Stimulated activated CD4-positive, alpha-beta T cell treated with anti-CD3 and anti-CD28 coated beads, Interleukin-2, amount 100 ng/mL, for 48 hours (primary cell): ENCODE measurements at places on chromosomes 3 and 15.

- DNase-seq = no peak
These were observed 120.7 kb downstream of the VGLL4 start for GRCh38 chr3:11522953-11523571.

GRCh38 chr3:116896116-116896515 is 186.5 kb downstream of the TUSC7 start:
- no peak for DNase-seq

DNA sequence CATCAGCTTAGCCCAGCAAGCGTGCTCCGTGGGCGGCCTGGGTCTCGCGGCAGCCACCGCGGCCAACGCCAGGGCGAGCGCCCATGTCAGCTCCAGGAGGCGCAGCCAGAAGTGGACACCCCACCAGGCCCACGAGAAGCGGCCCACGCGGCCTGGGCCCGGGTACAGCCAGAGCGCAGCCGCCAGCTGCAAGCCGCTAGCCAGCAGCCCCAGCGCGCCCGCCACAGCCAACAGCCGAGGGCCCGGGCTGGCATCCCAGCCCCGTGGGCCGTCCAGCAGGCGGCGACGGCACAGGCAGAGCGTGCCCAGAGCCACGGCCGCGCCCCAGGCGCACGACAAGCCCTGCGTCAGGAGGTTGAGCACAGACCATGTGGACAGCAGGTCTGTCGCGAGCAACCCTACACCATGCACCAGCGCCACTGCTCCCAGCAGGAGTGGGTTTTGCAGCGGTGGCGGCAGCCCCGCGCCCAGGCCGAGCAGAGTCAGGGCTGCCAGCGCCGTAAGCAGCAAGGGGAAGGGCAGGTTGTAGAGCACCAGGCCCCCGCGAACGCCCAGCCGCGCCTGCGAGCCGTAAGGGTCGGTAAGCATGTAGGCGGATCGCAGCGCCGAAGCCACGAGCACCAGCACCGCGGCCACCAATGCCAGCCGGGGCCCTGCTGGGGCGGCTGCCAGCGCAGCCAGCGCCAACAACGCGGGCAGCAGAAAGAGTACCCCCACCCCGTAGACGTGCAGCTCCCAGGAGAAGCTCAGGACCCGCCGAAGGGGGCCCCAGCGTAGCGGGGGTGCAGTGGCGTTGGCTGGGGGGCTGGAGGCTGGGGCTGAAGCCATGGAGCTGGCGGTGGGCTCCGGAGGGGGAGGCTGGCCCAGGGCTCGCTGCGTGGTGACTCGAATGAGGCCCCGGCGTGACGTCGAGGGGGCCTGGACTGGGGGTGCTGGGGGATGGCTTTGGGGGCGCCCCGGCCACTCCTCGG is 4.9 kb downstream of the PRRT3 start:
- no peak for DNase-seq

- DNase-seq = no peak
These were observed 4.5 kb downstream of the RNF168 start for GRCh38 chr3:196499061-196499460.

- DNase-seq = no peak
These were observed 44.2 kb upstream of the TIPARP start for GRCh38 chr3:156630081-156630772.

DNA sequence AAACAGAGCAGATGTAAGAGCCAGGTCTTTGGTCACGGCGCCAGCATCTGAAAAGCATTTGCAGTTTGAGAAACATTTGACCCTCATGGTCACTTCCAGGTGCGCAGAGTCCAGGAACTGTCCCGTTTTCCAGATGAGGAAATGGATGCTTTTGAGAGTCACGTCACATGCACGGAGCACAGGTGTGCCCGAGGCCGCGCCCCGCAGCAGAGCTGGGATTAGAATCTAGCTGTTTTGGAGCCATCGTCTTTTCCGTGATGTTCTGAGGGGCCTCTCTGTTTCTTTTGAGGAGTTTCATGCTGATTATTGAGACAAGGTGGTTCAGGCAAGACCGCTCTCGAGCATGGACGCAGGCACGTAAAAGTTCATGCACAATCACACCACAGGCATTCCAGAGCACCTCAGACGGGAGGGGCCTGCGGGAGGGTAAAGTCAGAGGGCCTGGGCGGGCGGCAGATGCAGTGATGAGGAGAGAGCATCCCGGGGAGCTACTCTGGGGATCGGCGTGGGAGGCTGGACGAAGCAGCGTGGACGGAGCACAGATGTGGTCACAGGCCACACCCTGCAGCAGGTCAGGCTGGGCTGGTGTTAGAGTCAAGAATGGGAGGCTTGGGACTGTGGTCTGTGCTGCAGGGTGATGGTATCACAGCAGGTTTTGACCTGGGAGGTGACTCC is 139.2 kb upstream of the MEF2A start:
- no peak for DNase-seq

DNA sequence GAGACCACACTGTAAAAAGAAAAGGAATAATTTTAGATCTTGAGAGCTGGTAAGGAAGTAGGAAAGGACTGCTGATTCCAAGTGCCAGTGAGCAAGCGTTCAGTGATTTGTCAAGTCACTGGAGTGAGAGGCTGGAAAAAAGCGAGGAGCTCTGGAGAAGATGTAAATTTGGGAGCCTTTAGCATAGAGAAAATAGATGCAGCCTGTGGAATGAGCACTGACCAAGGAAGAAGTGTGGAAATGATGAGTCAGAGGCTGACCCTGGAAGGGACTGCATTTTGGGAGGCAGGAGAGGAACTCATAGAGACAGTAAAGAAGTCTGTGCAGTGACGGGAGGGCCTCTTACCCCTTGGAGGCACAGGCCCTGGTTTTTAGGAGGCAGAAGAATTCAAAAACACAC is 17.1 kb upstream of the ABTB1 start:
- no peak for DNase-seq

DNA sequence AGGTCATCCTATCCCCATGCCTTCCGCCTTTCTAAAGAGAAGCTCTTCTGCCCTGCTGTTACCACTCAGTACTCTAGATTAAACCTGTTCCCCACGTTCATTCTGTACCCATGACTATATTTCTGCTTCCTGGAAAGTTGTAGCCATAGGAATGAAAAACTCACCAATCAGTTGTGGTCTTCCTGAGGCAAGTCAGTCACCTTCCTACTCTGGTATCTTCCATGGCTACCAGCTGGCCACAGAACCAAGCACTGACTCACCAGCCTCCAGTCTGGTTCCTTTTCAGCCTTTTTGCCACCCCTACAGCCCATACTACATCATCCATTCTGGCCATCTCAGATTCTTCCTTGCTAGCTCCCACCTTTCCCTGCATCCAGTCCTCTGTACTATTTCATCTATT is 46.4 kb downstream of the TMEM44 start:
- DNase-seq = no peak

DNA sequence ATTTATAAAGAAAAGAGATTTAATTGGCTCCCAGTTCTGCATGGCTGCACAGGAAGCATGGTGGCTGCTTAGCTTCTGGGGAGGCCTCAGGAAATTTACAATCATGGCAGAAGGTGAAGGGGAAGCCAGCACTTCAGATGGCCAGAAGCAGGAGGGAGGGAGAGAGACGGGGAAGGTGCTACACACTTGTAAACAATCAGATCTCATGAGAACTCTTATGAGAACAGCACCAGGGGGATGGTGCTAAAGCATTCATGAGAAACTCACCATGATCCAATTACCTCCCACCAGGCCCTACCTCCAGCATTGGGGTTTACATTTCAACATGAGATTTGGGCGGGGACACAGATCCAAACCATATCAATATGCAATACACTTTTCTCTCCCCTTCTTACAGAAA is 73.7 kb downstream of the ECT2 start:
- no peak for DNase-seq

DNA sequence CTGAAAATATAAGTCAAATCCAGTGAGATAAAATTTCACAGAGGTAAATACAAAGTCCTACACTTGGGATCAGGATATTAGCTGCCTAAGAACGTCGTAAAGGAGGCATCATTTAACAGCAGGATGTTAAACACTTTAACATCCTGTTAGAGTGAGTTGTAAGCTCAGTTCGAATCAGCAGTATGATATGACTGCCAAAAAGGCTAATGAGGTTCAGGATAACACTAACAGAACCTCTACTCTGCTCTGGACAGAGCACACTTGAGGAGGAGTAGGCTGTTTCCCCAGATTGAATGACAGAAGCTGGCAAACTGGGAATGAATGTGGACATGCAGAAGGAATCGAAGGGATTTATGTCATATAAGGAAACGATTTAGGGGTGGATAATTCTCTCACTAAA is 227.1 kb upstream of the CD96 start:
- no peak for DNase-seq

- no peak for DNase-seq
These were observed 25.9 kb upstream of the PLXNA1 start for GRCh38 chr3:126956866-126957650.

- no peak for DNase-seq
These were observed 123.0 kb downstream of the GBE1 start for GRCh38 chr3:81638480-81638879.

DNA sequence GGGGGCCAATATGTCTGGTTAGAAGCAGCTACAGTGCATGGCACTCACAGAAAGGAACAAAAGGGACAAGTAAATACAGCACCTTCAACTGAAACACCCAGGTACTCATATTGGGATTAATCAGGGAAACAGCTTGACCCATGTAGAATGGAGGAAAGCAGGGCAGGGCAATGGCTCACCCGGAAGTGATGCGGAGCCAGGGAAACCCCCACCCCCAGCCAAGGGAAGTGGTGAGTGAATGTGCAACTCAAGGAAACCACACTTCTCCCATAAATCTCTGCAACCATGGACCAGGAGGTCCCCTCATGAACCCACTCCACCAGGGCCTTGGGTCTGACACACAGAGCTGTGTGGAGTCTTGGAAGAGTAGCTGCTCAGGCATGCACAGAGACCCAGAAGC is 117.1 kb downstream of the MTHFS start:
- DNase-seq = no peak

GRCh38 chr3:101643009-101643844 is 33.7 kb downstream of the ZBTB11 start:
- no peak for DNase-seq

DNA sequence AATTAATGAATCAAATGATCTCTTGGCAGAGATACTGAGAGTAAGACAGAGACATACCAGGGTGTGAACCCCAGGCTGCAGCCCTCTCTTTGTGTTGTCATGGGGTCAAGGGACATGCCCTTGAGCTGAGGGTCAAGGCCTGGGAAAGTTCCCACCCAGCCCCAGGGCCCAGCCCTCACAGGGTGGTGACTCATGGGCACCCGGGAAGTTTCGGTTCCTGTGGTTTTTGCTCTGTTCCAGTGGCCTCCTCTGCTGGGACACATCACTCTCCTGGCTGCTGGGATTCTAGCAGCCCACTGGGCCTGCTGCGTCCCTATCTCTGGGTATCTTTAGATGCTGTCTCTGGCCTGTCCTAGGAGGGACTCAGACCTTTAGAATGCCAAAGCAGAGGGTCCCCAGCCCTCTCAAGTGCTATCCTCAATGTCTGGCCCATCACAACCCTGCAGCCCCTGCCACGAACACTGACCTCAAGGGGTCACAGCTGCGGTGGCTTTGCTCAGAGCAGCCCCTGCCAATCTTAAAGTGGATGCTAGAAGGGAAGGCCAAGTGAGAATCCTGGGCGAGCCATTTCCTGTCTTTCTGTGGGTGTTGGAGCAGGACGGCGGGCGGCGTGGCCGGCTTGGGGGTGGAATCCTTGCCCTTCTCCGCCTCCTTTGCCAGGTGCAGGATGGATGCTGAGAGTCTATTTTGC is 148.4 kb upstream of the TLE3 start:
- no peak for DNase-seq

DNA sequence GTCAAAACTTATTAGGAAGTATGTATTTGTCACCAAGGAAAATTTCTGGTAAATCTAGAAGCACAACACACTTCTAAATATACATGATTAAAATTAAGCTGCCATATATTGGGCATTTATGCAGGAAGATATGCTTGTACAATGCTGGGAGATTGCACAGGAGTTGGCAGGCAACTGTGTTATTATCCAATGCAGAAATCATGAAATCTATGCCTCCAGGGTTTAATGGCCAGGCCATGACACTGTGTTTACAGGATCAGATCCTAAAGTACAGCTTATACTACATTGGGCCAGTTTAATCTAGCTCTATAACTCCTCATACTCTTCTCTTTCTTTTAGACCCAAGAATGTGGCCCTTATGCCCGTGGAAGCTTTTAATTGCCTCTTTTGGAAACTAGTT is 391.4 kb upstream of the DPH6 start:
- no peak for DNase-seq

DNA sequence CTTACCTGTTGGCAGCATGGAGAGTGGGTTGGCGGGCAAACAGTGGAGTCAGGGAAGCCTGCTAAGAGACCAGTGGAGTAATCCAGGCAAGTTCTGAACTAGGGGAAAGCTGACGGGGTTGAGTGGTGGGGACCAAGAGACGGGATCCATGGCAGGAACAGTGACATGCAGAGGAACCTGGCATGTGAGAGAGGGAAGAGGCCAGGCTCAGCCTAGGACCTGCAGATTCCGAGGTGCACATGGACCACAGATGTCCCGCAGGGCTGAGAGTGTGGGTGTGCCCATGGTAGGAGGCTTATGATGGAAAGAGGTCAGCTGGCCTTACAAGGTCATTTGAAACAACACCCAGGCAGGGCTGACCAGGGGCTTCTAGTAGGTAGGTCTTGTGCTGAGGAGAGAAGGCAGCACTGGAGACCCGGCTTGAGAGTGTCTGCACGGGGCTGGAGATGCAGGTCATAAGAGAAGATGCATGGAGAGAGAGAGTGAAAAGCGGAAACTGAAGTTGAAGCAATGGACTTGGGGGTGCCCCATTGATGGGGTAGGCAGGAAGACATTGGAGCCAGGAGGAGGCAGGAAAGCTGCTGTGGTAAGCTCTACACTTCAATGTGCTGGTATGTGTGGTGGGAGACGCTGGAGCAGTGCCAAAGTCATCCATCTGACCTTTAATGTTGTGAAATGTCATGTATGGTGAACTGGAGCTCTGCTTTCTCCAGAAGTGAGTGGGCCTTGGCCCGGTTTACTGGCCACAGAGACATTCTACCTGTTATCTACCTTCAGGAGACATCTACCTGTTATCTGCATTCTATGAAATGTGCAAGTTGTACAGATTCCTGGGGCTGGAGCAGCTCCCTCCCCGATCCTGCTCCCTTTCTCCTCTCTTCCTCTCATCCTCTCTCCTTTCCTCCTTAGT is 4.6 kb downstream of the SPSB4 start:
- no peak for DNase-seq

- no peak for DNase-seq
These were observed 236.0 kb downstream of the VPS13C start for GRCh38 chr15:61824291-61824690.

GRCh38 chr3:10992017-10992942 is at the start of gene SLC6A1:
TSS of gene SLC6A1 (plus strand) at chr3:10992748. CDS start at chr3:11017212, 24,464 bp downstream.
- DNase-seq = no peak
